ENCODE measurements at places on chromosomes 3 and 15.

DNA sequence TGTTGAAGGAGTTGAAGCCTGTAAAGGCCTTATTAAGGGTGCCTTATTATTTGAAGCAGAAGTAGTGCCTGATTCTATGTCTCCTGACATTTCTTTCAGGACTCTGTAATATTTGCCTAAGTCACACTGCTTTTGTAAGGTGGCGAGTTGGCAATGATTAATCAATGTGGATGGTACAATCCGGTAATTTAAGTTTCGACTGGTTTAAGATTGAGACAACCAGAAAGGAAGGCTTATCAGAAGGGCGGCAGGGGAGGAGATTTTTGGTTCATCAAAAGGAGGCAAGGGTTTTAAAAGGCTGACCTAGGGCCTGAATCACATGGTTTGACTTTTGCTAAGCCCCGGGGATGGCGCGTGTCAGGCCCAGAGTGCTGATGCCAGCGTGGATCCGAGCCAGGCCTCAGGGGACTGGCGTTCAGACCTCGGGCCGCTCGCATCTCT lies 830 bp upstream of the RNF13 start:
- DNase-seq: no peak

DNA sequence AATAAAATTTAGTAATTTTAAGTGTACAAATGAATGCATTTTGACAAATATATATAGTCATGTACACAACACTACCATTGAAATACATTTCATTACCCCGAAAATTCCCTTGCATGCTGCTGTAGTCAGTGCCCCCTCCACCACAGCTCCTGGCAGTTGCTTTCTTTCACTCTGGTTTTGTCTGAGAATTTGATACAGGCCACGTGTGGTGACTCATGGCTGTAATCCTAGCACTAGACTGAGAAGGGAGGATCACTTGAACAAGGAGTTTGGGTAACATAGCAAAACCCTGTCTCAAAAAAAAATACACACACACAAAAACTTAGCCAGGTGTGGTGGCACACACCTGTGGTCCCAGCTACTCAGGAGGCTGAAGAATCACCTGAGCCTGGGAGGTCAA lies 65.4 kb downstream of the TFRC start:
- no peak for DNase-seq

- no peak for DNase-seq
Measured at GRCh38 chr3:73773233-73773632, 148.5 kb upstream of the PDZRN3 start.

GRCh38 chr3:66823009-66823397 lies 175.1 kb upstream of the KBTBD8 start:
- DNase-seq: no peak

DNA sequence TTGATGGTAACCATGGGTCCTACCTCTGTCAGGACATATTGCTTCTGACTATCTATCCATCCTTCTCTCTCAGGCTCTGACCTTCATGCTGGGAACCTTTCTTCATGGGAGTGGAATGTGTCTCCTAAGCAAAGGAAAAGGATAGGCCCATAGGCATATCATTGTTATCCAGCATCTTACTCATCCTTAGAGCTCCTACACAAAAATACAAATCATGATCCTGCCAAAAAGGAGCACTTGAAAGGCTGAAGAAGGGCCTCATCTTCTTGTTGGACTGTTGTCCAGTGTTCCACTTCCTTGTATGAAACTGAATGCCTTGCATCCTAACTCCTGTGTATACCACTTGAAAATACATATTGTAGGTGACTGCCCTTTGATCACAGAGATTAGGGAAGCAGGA lies 96.1 kb upstream of the SOX2 start:
- DNase-seq: no peak

DNA sequence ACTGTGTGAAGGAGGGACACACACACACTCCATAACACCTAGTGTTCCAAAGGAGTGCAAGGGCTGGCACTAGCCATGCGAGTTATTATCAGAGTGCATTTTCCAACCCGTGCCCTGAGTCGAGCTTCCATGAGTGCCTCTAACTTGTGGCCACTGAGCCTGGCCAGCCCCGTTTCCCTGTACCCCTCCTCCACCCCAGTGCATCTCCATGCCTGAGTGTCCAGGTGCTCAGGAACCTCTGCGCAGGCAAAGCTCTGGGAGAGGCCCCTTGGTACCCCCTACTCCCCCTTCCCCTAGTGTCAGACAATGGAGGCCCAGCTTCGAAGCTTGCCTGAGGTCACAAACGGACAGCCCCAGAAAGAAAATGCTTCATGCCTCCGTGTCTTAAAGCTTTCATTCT lies 45.2 kb upstream of the HES1 start:
- no peak for DNase-seq

- no peak for DNase-seq
Measured at GRCh38 chr15:71131601-71132362, 16.5 kb downstream of the THSD4 start.

GRCh38 chr3:62011666-62012065 lies 361.7 kb downstream of the FEZF2 start:
- DNase-seq: no peak

- no peak for DNase-seq
Measured at GRCh38 chr3:191331388-191331787, 1.1 kb upstream of the UTS2B start.

- DNase-seq: peak; percentile 19
Measured at GRCh38 chr3:17908399-17909191, 166.2 kb upstream of the TBC1D5 start.

Measured in mesendoderm (in vitro differentiated cells).